HFF-Myc (cell line): ENCODE measurements at places on chromosomes 12 and 14.

DNA sequence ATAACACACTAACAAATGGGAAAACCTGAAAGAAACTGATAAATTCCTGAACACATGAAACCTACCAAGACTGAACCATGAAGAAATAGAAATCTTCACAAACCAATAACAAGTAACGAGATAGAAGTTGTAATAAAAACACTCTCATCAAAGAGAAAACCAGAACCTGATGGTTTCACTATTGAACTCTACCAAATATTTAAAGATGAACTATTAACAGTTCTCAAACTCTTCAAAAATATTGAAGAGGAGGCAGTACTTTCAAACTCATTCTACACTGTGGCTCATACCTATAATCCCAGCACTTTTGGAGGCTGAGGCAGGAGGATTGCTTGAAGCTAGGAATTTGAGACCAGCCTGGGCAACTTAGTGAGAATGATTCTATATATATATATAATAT is 48.4 kb upstream of the TMTC2 start:
- DNase-seq = no peak

DNA sequence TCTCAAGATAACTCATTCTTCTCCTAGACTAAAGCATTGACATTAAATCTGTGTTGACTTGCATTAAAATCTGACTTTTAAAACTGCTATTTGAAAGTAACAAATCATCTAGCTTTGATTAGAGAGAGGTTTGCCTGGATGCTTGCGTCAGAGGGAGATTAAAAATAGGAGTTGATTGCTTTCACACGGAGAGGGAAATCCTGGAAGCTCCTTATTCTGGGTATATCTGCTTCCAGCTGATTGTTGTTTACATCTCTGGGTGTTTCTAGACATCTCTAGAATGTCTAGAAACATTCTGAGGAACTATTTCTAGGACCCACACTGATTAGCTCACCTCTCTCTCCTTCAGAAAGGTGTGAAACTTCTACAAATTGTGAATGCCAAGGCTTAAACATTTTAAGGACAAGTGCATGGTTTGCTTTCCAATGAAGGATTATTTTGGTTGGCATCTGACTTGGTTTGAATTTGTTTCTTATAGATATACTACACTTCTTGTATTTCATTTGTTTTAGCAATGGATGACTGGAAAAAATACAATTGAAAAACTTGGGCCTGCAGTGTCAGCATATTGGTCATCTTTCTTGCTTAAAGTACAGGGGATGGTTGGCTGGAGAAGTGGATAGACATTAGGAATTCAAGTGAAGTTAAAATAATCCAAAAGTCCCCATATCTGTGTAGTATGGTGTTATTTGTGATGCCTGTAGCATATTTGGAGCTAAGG is 2.1 kb downstream of the DIP2B start:
- no peak for DNase-seq

- no peak for DNase-seq
These were observed 19.9 kb downstream of the PLBD2 start for GRCh38 chr12:113378291-113378690.

- no peak for DNase-seq
These were observed 1.1 kb downstream of the PHLDA1 start for GRCh38 chr12:76030341-76031080.

DNA sequence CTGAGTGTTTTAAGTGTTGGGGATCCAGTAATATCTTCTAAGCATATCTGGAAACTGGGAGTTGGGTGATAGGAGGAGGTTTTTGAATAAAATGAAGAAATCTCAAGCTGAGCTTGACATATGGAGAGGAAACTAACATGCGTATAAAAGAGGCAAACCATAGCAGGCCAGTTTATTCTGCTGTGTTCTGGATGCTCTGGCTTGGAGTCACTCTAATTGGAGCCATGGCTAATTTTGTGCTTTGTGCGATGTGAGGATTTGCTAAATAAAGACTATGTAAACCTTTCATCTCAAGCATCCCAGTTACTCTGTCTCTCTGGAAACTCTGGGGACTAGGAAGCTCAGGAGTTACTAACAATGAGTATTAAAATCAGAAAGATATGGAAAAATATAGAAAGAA is 66.5 kb downstream of the ATF7IP start:
- DNase-seq = no peak

GRCh38 chr12:129530984-129531383 is 372.8 kb downstream of the TMEM132D start:
- no peak for DNase-seq

- DNase-seq = no peak
These were observed 367.3 kb downstream of the C12orf50 start for GRCh38 chr12:87661786-87662377.

GRCh38 chr14:51719955-51720354 is 68.2 kb downstream of the FRMD6 start:
- no peak for DNase-seq

DNA sequence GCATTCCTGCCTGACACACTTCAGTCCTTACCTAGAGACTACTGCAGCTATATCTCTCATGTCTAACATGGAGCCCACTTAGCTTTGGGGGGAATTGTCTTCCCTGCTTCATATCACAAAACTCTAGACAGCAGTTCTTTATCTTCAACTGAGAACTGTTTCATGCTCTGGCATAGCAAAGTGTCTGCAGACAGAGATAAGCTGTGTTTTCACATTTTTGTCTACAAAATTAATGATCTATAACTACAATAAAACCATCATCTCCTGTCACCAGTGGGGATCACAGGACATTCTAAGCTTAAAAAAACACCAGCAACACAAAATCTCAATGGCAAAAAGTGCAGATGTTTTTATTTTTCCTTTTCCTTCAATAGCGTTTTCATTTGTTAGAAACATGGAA is 137.1 kb upstream of the VRK1 start:
- DNase-seq = no peak

GRCh38 chr12:9792961-9793617 is 32.4 kb upstream of the CD69 start:
- DNase-seq = no peak

DNA sequence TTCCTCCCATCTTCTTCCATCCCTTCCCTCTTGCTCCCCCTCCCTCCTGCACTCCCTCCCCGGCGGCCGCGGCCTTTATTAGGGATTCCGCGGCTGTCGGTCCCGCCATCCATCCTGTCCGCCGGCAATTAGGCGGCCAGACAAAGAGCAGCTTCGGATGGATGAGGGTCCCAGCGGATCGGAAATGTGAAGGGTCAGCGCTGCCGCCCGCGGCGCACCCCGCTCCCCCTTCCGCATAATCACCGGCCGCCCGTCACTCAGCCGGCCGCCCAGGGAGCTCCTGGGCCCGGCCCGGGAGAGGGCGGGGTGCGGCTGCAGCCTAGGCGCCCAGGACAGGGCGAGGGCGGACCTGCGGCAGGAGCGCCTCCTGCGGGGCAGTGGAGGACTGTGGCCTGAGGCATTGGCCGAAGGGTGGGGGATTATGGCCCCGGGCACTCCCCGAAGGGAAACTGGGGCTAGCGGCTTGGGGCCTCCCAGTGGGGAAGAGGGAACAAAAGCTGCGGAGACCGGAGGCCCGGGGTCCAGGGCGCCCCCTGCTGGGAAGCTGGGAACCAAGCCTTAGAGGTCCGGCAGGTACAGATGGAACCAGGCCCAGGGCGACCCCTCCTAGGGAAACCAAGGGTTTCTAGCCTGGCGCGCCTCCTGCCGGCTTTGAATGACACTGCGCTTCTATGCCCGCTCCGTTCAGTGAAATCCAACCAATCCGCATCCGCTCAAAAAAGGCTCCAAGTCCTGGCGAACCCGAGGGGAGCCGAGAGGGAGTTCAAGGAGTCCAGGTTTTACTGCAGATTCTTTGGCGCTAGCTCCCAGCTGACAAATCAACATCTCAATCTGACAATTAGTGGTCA is 4.4 kb upstream of the DNAJC22 start:
- no peak for DNase-seq

GRCh38 chr14:90627478-90627877 is 188.8 kb downstream of the TTC7B start:
- no peak for DNase-seq

GRCh38 chr12:131139363-131140068 is 185.8 kb downstream of the ADGRD1 start:
- no peak for DNase-seq

GRCh38 chr12:78290606-78291345 is 460.1 kb downstream of the NAV3 start:
- DNase-seq = no peak

DNA sequence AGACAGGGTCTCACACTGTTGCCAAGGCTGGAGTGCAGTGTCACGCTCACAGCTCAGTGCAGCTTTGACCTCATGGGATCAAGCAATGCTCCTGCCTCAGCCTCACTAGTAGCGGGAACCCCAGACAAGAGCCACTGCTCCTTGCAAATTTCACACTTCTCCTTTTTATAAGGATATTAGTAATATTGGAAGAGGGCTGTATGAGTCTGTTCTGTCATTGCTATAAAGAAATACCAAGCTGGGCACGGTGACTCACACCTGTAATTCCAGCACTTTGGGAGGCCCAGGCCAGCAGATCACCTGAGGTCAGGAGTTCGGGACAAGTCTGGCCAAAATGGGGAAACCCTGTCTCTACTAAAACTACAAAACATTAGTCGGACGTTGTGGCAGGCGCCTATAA is 12.9 kb upstream of the ORAI1 start:
- DNase-seq = no peak

- no peak for DNase-seq
These were observed 440.4 kb upstream of the DCN start for GRCh38 chr12:91622981-91623380.

GRCh38 chr12:132908145-132909029 is 21.0 kb upstream of the CHFR start:
- peak; percentile 95 for DNase-seq

DNA sequence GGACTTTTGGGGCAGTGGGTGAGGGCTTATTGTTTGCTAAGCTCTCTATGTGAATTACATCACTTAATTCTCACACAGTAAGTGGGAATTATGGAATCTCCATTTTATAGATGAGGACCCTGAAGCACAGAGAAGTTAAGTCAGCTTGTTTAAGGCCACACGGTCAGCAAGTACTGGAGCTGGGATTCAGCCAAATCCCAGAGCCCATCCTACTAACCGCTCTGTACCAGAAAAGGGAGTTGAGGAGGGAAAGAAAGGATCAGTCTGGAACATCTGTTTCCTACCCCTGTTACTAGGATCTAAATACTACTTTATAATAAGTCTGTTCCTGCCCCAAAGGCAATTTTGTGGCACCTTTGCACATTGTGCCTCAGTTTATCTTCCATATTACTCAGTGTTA is 42.6 kb downstream of the PPFIBP1 start:
- no peak for DNase-seq

- no peak for DNase-seq
These were observed 55.1 kb downstream of the IFT81 start for GRCh38 chr12:110179291-110179690.

GRCh38 chr12:25615119-25615518 is 62.0 kb upstream of the LMNTD1 start:
- DNase-seq = peak; percentile 94

- DNase-seq = no peak
These were observed 1.9 kb upstream of the FOXN3 start for GRCh38 chr14:89418976-89419375.

DNA sequence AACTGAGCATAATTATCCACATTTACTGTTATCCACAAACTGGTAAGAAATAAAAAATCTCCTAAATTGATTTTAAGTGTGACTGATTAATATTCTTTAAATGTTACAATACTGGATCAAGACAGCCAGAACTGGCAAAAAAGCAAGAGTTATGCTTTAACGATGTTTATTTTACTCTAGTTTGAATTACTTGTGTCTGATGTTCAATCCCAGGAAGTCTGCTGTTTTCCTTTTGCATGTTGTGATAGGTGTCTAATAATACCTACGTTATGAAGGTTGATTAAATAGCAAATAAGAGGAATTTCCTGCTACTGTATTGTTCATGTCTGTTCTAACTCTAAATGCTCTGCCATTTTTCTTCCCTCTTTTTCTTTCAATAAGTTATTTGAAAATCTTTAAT is 34.4 kb upstream of the OTOGL start:
- DNase-seq = no peak

DNA sequence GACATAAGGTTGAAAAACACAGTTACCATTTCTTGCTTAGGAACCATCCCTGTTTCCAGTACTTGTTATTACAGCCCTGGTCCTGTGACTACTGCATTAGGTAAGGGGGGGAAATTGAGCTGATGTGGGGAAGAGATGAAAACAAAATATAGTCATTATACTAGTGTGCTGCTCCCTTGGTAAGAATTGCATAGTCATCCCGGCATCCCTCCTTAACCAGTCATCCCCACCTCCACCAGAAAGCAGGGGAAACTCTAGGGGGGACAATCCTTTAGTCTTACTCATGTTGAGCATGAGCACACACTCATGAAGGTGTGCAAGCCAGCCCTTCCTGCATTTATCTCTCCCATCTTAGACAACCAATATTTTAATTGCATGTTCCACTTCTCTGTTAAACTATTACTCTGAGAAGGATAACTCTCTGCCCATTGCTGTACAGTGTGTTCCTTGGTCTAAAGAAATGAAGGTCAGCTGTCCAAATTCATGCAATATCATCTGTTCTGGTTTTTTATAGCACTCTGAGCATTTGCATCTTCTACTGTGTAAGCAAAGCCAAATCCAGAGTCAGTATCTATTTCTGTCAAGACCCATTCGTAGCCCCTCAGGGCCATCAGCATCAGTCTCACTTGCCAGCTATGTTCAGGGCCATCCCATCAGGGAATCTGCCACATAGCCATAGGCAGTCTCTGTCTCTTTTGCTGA is 46.8 kb downstream of the TMEM30B start:
- no peak for DNase-seq

DNA sequence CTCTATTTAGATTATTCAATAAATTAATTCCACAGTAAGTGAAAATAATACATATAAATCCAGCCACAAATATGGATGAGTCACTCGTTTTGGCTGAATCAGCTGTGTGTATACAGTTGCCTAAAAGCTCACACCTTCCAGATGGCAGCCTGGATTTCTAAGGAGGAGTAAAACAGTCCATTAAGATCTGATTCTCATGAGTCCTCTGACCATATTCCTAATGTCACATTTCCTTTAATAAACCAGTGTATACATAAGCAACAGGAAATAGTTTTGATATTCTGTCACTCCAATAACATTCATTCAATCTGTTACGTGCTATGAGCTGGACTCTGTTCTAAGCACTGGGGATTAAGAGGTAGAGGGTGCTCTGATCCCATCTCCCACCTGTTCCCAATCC is 21.8 kb downstream of the MDM1 start:
- DNase-seq = peak; percentile 51

DNA sequence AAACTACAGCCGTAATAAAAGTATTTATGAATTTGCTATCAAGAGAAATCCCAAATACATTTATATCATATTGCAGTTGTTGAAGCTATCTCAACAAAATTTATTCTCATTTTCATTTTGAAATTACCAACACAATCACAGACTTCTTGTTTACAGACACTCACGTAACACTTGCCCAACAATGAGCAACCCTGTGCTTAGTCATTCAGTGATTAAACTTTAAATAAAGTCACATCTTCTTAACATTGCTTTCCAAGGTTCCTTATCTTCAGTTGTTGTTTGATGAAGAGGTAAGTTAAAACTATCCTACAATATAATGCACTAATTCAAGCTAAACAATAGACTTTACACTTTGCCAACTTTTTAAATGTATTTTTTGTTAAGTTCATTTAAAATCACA is 601.8 kb downstream of the SLC16A7 start:
- no peak for DNase-seq

GRCh38 chr14:95274279-95274678 is 45.4 kb downstream of the CLMN start:
- DNase-seq = no peak

GRCh38 chr12:117360222-117360550 is 1.2 kb downstream of the NOS1 start:
- DNase-seq = no peak

GRCh38 chr12:42892702-42893551 is 303.4 kb upstream of the PRICKLE1 start:
- DNase-seq = no peak

GRCh38 chr14:31677630-31678029 is 116.4 kb downstream of the NUBPL start:
- DNase-seq = no peak
